ENCODE measurements at places on chromosomes 3 and 15.
A peak's percentile ranks its signal among the peaks of the same experiment; 100 is the strongest.

- DNase-seq, result no peak
These were observed 125.1 kb downstream of the SNRK start for GRCh38 chr3:43411429-43411828.

DNA sequence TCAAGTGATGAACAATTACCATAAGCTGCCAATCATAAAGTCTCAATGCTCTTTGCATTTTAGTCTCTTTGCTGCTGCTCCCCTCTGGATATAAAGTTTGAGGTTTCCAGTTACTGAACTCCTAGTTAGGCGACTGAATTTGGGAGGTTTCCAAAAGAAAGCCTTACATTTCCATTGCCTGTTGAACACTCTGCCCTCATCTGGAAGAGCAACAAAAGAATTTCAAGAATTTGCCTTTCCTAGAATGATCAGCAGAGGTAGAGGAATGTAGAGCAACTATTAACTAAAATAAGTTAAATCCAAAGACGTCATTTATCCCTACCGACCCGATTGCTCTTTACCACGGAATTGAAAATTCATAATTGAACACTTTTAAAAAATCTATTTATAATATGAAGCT is 53.4 kb upstream of the PRICKLE2 start:
- DNase-seq, result no peak

DNA sequence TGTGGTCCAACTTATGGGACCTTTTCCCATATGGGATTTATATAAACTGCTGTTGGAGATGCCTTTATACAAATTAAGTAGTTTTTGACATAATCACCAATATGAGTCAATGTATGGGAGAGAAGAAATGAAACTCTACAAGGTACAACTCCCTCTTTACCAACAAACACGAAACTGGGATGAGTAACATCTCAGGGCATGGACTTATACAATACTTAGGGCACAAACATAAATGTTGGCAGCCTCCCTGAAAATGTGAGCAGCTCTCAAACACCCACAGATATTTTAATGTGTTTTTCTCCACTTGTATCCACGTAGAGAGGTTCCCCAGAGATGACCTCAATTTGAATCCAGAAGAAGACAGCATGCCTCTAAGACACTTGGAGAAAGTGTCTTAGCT is 161.6 kb downstream of the MAGI1 start:
- no peak for DNase-seq

GRCh38 chr3:9638155-9638554 is 11.2 kb upstream of the MTMR14 start:
- DNase-seq, result no peak

DNA sequence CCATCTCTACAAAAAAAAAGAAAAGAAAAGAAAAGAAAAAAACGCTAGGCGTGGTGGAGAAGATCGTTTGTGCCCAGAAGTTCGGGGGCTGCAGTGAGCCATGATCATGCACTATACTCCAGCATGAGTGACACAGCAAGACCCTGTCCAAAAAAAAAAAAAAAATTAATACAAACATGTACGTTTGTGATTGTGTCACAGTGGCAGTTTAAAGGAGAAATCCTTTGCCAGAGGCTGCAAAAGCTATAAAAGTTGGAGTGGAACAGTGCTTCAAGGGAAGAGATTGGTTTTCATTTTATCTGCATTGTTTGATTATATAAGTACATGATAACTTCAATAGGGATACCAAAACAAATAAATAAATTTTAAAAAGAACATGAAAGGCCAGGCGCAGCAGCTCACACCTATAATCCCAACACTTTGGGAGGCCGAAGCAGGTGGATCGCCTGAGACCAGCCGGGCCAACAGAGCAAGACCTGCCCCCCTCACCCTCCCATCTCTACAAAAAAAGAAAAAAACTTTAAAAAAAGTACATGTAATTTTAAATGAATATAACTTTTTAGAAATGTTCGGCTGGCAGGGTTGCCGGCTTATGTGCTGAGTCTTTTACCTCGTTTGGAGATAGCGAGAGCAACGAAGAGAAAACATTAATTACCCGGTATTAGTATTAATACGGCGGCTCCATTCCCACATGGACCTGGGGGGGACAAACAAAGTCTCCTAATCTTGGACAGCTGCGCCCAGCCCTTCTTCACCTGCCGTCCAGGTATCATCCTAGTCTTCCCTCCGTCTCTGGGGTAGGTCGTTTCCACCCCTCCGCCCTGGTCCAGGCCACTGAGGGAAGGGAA is 573 bp upstream of the DIS3L start:
- peak; percentile 27 for DNase-seq

DNA sequence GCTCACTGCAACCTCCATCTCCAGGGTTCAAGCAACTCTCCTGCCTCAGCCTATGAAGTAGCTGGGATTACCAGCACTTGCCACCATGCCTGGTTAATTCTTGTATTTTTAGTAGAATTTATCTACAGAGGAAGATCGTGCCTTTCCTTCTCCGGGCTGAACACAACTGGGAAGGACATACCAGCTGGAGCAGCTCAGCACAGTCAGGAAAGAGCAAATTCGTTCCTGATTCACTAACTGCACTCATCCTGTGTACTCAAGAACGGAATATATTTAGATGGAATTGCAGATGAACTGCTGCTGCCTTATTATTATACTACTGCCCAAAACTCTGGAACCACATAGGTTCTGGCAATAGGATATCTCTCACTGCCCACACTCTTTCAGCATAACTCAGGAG is 27.1 kb upstream of the P4HTM start:
- DNase-seq, result no peak

DNA sequence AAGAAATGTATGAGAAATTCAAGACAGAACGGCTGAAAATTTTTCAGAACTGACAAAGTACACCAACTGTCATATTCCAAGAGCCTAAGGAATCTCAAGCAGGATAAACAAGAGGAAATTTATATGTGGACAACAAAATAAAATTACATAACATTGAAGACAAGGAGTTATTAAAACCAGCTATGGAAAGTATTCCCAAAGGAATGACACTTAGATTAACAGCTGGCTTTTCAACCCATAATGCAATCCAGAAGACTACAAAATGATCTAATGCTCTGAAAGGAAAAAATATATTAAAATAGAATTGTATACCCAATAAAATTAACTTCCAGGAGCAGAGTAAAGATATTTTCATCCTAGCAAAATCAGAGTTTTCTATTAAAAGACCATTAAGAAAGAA is 132.2 kb upstream of the BNIP2 start:
- no peak for DNase-seq

GRCh38 chr3:60528651-60529050 is 722.6 kb downstream of the FHIT start:
- DNase-seq, result no peak

DNA sequence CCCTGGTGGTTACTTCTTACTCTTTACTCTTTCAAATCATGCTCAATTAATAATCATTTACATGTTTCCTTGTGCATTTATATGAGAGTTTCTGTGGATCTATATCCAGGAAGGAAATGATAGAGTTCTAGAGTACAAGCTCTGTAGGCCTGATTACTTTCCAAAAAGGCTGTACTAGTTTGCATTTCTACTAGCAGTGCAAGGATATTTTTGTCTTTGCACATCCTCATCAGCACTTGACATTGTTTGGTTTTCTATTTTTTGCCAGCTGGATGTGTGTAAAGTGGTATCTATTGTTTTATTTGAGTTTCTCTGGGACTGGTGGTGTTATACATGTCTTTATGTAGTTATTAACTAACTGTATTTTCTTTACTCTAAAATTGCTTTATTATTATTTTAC is 19.6 kb upstream of the SLC7A14 start:
- no peak for DNase-seq

- no peak for DNase-seq
These were observed 6.3 kb upstream of the RTP2 start for GRCh38 chr3:187708696-187709095.

DNA sequence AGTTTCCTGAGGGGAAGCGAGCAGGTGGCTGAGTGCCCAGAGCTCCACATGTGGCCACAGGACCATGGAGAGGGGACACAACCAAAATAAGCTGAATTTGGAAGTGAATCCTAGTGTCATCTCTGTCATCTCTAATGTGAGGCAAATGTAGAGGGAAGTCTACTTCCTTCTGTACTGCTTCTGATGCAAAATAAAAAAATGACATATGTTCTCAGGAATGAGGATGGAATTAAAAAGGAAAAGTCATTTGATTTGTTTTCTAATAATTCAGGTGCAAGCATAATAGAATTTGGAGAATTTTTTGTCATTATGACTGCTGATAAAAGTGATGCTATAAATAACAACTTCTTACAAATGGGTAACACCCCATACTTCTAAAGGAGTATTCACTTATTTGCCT is 59.5 kb upstream of the POU1F1 start:
- no peak for DNase-seq

DNA sequence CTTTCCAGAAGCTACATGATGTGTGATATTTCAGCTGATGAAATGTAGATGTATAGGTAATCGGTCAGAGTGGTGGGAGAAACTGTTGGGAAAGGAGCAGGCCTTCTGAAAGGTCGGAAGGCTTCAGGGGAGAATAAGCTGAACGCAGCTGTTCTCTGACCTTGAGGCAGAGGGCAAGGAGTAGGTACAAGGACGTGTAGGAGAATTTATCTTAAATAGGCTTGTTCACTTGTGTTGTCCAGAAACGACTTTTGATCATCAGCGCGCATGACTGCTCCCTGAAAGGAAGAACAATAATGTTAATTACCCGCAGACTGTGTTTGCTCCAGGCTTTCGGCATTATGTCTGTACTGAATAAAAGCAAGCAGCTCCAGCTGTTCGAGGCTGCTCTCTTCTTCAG is 39.6 kb downstream of the GPR160 start:
- no peak for DNase-seq

GRCh38 chr15:61994216-61994615 is 66.0 kb downstream of the VPS13C start:
- no peak for DNase-seq

GRCh38 chr3:64460877-64461276 is 226.9 kb downstream of the ADAMTS9 start:
- DNase-seq, result no peak

- DNase-seq, result no peak
These were observed 357.4 kb upstream of the ATP11B start for GRCh38 chr3:182435860-182436259.

GRCh38 chr15:76840830-76841460 is 64.2 kb downstream of the SCAPER start:
- no peak for DNase-seq

DNA sequence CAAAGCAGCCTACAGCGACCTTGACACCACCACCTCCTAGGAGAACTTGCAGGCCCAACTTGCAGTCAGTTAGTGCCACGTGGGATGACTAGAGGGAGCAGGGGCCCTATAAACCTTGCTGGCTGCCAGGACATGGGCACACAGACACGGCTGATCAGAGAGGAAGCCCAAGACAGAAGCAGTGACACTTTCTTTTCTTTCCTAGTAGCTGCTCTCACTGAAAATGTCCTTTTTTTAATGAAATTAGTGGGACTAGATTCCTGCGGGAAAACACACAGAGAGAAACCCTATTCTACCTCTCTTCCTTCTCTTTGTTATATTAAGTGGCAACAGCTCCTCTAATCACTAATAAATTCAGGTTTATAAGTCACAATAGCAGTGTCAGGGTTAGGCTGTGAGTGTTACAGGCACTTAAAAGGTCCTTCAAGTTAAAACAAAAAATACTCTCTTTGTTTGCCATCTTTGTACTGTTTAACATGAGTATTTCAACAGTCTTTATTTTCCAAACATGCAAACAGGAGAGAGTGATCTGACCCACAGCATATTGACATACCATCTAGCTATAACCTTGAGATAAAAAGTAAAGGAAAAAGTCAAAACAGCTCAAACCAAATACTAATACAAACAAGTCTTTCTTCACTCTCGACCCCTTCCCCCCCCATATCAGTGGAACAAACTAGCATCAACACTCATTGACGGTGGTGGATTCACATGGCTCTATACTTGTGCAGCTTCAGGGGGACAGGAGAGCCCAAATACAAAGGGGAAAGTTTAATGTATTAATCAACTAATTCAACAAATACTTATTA is 2.1 kb upstream of the TMEM212 start:
- DNase-seq, result no peak

GRCh38 chr15:40847223-40847961 is 3.5 kb downstream of the SPINT1 start:
- no peak for DNase-seq

- peak; percentile 88 for DNase-seq
These were observed 20.7 kb downstream of the KLF13 start for GRCh38 chr15:31347067-31347975.

DNA sequence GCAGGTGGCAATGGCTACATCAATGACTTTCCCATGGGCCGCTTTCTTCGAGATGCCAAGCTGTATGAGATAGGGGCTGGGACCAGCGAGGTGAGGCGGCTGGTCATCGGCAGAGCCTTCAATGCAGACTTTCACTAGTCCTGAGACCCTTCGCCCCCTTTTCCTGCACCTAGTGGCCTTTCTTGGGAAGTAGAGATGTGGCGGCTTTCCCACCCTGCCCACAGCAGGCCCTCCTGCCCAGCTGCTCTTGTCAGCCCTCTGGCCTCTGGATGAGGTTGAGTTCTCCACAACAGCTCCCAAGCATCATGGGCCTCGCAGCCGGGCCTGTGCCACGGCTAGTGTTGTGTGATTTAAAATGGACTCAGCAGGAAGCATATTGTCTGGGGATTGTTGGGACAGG is 12.5 kb downstream of the IVD start:
- no peak for DNase-seq

GRCh38 chr15:80173022-80173759 is 20.4 kb downstream of the FAH start:
- DNase-seq, result peak; percentile 84

DNA sequence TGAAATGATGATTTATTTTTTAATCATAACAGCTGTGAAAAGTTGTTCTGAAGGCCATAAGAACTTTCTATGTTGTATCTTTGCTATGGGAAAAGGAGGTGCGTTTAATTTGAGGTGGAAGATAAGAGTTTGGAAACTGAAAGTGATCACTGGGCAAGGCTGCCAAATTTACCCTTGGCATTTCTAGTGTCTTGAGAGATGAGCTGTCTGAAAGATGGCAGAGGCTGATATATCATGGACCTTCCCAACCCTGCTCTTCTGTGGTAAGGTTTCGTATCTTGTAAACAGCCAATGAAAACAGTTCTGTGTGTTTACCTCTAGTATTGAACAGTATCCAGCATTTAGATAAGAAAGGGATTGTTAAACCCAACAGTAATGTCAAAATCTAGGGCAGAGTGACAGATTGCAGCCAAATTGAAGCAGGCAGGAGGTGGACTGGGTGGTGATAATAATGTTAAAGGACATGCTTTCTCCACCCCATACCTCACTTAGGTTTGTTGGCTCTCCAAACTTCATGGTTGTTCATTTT is 15.8 kb upstream of the NFKBIZ start:
- no peak for DNase-seq

DNA sequence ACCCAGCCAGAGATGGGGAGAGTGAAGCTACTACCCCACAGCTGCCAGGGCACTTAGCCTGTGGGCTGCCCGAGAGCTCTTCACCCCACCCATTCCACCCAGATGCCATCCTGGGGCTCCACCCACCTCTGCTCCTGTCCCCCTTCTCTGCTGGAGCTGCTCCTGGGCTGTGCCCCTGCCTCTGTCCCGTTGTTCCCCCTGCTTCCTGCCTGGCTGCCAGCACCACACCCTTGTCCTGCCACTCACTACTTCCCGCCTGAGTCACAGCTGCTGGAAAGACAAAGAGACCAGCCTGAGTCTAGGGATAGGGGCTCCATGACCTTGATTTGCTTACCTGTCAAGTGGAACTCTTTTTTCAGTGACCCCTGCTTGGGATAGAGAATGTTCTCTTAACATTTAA is 12.4 kb downstream of the GNAI2 start:
- no peak for DNase-seq

GRCh38 chr3:37861620-37862041 is at the start of gene CTDSPL:
Gene CTDSPL, plus strand, starts transcription at chr3:37861880. Its CDS starts 320 bp downstream, at chr3:37862200.
- DNase-seq, result no peak

GRCh38 chr3:64922213-64922612 is 234.4 kb upstream of the ADAMTS9 start:
- no peak for DNase-seq

GRCh38 chr3:180633722-180634121 is 31.8 kb downstream of the TTC14 start:
- no peak for DNase-seq
